Activated T-helper 17 cell treated with anti-CD3 and anti-CD28 coated beads, Interleukin-2, amount 50 U/mL, for 72 hours (primary cell): ENCODE measurements at places on chromosomes 2 and 18. TPM values are rescaled to one million over a fixed set of nuclear protein-coding genes. Genes with fewer than 3 reads are reported as not detected.

The GPN1 gene
- total RNA-seq = 38.5 TPM

The PAX3 gene
- total RNA-seq = not detected

GRCh38 chr2:134119117-134119712 lies 134.7 kb upstream of the MGAT5 start:
- peak; percentile 13 for ATAC-seq

DNA sequence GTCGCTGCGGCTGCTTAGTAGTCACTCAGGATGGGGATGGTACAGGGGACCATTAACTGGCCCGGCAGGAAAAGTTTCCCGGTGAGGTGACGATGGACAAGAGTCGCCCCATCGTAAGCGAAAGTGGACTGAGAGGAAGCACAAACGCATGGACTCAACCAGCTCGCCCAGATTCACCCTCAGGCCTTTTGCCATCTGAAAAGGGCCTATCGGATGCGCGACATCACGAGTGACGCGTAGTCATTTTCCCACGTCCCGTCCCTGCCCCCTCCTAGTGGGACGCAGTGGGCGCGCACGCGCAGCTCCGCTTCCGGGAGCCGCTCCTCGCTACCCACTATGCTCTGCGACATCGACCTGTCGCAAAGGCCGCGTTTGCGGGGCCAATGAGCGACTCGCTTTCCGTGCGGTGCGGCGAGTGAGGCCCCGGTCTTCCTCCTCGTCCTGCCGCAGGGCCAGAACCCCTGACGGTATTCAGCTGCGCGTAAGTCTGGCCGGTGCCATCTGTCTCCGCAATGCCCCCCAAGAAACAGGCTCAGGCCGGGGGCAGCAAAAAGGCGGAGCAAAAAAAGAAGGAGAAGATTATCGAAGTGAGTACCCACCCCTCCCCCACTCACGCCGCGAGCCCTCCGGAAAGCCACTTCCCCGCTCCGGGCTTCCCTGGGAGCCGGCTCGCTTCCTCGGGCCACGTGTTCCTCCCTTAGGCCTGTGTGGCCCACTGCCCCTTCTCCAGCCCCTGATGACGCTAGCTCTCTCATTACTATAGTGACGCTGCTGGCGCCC lies at the start of gene ZC3H15:
Gene ZC3H15 (plus strand): TSS at position 390 of the 780 bp plus-strand sequence. CDS start 123 bp downstream, at position 513.
- ATAC-seq = peak; percentile 92

GRCh38 chr2:177673602-177674595 lies 281.3 kb downstream of the AGPS start:
- no peak for ATAC-seq

DNA sequence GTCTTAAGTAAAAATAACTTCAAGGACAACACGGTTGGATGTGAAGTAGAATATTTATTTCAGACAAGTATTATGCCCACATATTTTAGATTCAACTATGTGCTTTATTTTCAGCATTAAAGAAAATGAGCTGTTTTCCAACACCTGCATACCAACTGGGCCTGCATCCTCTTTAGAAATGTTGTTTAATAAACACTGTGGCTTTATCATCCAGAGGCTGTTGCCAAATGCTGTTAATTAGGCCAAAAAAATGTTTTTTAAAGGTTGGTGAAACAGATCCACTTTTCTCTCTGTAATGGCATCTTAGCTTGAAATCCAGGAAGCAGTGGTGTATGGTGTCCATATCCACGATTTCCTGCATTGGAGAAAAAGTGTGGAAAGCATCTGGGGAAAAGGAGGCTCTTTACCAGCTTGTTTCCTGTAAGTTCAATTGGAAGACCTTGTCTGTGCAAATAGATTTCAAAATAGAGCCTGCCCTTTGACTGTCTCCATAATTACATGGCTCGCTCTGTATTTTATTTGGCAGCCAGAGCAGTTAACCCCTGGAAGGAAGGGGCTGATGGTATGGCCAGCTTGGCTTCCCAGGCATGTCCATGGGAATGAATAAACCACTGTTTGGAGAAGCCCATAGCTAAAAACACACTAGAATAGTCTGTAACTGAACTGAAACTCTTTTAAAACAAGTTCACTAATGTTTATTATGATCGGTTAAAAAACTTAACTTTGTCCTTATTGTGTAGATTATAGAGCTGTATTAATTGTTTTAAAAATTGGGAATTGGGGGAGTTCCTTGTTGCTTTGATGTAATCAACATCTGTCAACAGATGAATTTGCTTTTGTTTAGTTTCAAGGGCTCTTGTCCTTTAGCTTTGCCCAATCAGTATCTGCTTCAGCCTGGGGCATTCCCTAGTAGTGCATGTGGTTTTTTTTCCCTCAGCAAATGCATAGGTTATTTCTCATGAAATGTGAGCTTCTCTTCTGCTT lies 33.0 kb upstream of the DLX1 start:
- ATAC-seq = no peak

The MYO1B gene
- total RNA-seq = 2.4 TPM

- peak; percentile 65 for ATAC-seq
These were observed 43.4 kb upstream of the TNFRSF11A start for GRCh38 chr18:62281684-62282083.

DNA sequence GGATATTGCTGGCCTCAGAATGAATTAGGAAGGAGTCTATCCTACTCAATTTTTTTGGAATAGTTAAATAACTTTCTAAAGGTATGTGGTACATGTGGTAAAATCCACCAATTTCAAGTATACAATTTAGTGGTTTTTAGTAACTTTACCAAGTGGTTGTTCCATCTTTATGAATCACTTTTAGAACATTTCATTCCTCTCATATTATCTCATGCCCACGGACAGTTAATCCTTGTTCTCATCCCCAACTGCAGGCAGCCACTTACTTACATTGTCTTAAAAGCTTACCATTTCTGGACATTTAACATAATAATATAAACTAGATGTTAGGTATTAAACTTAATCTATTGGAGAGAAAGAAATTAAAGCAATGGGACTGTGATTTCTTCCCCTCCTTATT lies 146.3 kb upstream of the ZC3H15 start:
- ATAC-seq = no peak

The LIMS4 gene
- total RNA-seq = 2.9 TPM

- ATAC-seq = no peak
These were observed 29.5 kb downstream of the TTC32 start for GRCh38 chr2:19872302-19872701.

The RETSAT gene
- 28.4 TPM for total RNA-seq

The SERPINB10 gene
- not detected for total RNA-seq

DNA sequence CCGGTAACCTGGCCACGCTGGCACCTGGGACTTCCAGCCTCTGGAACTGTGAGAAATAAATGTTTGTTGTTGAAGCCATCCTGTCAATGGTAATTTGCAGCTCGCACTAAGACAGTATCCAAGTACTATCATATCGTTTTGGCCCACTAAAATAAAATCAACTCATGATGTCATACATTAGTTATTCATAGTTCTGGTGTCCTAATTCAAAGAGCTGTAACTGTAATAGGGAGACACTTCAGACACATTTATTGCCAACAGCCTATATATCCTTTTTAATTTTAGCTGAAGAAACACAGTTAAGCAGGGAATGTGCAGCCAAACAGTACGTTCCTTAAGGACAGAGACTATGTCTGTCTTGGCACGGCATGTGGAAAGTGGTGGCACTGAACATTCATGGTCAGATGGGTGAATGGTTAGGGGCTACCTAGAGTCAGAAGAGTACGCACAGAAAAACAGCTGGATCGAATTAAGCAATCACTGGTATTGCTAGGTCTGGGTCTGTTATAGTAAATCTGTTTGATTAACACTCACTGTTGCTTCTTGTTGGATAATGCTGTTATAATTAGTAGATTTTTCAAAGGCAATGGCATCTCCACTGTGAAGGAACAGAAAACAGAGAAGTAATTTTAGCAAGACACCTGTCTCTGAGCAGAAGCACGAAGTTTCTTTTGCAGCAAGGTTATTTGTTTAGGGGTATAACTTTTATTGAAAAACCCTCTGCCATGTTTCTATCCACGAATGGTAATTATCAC lies 41.3 kb upstream of the CREG2 start:
- no peak for ATAC-seq
